ENCODE measurements at places on chromosomes 4 and X.

- DNase-seq = no peak
Measured at GRCh38 chrX:70826715-70827114, 81.8 kb downstream of the TEX11 start.

DNA sequence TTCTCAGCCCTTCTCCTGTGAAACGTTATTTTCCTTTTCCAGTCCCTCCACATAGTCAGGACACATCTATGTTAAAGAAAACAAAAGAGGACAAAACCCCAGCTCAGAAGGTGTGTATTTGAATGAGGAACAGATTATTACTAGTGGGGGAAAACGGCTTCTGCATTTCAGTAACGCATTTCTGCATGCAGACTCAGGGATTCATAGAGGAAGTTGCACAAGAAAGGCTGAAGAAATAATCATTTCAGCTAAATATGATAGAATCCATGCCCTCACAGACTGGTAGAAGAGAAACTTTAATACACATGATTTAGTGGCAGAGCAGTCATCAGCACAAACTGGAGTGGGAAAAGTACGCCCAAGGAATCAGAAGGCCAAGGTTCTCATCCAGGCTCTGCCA, 270.8 kb upstream of the FGF13 start:
- DNase-seq = no peak

DNA sequence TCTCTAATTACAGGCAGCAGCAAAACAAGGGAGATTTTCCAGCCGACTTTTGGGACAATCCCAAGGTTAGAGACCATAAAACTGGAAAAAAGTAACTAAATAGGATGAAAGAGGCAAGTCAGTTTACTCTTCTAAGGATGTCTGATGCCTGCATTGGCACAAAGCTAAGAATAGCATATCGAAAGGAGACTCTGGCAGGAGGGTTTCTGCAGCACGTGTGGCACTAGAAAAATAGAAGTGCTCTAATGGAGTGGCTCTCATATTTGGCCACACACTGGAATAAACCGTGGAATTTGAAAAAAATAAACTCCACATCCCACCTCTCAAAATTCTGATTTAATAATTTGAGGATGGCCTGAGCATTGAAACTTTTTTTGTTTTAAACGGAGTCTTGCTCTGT, 77.2 kb upstream of the ARSJ start:
- DNase-seq = no peak

DNA sequence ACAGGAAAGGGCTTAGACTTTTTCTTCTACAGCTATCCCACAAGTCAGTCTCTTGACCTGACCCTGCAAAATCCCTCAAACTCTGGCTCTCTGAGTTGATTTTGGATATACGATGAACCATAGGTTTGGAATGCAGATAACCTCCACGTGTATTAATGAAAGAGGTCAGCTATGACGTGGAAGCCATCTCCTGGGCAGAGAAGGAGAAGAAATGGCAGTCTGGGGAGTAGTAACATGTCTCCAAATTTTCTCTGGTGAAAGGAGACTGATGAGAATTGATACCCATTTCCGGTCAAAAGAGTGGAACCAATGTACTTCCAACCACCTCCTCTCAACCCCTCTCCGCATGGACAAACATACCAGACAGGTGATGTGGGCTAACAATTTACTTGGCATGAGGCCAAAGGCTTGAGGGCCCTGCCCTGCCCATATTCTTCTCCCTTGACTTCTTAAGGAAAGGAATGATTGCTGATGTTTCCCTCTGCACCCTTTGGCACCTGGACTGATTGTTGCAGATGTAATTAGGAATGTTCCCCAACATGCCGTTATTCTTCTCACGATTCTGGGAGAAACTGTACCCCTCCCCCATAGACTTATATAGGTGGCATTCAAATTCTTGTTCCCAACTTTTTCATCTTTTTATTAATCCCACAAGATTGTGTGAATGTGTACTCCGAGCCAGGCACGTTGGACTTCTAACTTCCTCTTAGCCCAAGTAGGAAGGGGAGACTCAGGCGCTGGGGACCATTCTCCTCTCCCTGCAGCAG, 580 bp upstream of the PLS3 start:
- no peak for DNase-seq

DNA sequence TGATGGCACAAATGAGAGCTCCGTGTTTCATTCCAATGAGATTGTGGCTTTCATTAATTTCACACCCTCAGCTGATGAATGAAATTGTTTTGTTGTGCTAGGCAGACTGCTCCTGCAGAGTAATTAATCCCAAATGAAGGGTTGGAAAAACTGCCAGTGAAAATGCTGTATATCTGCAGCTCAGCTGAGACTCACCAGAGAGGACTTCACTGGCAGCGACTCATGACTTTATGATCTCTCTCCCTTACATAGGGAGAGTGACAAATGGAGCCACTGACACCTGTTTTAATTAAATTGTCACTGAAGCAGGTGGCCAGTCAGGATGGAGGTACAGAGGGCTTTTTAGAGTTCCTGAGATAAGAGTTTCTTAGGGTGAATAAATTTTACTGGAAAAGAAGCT, 24.8 kb downstream of the GRXCR1 start:
- no peak for DNase-seq

- DNase-seq = no peak
Measured at GRCh38 chr4:187019896-187020295, 296.2 kb upstream of the FAT1 start.

- no peak for DNase-seq
Measured at GRCh38 chrX:6024204-6024603, 204.5 kb downstream of the NLGN4X start.

DNA sequence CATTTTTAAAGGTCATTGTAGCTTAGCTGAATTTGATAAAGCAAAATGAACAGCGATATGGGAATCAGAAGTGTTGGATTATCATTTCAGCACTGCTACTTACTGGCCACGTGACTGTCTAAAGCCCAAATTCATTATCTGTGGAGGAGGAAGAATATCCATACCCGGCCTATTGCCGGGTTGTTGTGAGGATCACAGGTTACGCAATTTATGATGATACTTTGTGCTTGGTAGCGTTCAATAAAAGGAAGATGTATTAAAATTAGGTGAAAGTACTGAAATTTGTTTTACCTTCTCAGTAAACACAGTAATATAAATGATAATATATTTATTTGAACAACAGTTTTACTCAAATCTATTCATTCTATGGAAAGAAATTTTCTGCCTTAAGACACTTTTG, 1540.2 kb downstream of the ADGRL3 start:
- DNase-seq = no peak

- DNase-seq = no peak
Measured at GRCh38 chrX:131827935-131828334, 195.2 kb upstream of the STK26 start.

- DNase-seq = no peak
Measured at GRCh38 chr4:22680065-22680642, 12.6 kb upstream of the GBA3 start.

- DNase-seq = no peak
Measured at GRCh38 chr4:86416081-86416480, 56.2 kb upstream of the MAPK10 start.
